ENCODE measurements at places on chromosomes 13 and 19.

DNA sequence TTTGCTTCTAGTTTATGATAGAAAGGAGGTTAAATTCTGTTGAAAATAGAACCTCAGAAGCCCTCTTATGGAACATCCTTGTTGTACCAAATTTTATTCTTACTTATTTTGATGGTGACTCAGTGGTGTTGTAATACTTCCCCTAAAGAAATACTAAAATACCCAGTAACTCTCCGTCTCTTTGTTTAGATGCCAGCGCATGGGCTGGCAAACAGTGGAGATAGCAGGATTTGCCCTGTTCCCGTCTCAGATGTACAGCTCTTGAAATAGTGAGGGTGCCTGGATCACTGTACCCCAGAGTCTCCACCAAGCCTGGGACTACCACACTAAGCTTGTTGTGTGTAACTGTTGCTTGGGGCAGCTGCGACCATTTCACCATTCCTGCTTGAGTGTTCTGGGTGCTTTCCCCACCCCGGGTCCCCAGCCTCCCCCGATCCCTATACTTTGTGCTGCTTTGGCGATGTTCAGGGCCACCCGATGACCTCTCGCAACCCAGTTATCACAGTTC is 67.0 kb upstream of the TEX29 start:
- DNase-seq = no peak

DNA sequence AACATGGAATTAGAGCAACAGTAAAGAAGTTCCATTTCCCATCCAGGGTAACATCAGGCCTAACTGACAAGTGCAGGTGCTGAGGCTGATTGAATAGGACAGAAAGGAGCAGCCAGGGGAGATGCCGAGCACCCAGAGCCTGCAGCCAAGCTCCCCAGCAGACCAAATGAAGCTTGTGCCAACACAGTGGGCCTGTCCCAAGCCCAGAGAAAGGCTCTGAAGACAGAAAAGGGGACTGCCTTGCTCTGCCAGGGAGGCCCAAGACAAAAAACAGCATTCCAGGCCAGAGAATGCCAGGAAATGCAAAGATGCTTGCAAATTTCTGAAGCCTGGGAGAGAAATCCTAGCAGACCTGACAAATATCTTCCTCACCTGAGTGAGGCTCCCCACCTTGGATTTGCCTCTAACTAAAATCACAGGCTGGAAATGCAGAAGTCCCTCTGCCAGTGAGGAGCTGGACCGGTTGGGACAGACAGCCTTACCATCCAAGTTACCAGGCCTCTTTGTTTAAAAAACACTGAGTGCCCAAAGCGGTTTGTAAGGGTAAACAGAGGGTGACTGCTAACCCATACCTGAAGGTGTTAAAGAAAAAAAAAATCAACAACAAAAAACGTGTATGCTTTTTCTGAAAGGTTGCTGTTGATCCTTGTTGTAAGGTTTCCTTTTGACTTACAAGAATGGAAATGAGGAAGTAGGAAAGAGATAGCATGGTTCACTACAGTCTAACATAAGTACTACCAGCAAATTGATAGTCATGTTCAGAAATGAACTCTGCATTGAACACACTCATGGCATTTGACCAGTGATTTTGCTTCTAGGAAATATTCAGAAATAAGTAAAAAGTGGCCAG is 11.8 kb upstream of the HMGB1 start:
- no peak for DNase-seq

GRCh38 chr19:29442910-29443309 is 82.9 kb upstream of the VSTM2B start:
- DNase-seq = no peak

DNA sequence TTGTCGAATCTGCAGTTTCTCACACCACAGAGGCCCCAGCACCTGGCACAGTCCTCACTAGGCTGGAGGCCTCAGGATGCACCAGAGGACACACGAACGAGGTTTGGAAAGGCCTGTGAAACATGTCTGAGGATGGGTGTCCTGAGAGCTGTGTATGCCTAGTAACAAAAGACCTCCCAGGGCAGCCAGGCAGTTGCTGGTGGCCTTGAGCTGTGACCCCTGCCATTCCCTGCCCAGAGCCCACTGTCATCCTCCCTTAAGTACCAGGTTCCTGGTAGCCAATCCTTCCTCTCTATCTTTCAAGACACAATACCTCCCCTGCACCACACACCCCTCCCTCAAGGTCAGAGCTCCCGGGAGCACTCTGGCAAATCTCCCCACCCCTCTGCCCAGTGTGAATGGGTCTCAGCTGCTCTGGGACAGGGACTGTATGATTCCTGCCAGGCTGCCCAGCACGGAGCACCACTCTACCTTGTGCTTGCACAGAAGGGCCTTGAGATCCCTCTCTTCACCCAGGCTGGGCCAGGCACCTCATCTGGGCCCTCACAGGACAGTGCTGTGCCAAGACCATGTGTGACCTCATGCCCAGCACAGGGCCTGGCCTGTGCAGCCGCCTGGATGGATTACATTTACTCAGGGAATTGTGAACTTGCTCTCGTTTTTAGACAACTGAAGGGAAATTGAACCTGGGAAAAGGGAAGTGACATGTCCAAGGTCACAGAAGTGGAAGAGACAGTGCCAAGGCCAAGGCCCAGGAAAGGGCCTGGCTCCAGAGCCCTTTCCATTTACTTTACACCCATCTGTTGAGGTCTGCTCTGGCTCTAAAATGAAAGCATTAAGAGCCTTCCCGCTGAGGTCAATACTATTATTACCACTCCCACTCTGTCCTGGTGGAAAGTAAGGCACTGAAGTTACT is 2.2 kb downstream of the ZNF787 start:
- no peak for DNase-seq

DNA sequence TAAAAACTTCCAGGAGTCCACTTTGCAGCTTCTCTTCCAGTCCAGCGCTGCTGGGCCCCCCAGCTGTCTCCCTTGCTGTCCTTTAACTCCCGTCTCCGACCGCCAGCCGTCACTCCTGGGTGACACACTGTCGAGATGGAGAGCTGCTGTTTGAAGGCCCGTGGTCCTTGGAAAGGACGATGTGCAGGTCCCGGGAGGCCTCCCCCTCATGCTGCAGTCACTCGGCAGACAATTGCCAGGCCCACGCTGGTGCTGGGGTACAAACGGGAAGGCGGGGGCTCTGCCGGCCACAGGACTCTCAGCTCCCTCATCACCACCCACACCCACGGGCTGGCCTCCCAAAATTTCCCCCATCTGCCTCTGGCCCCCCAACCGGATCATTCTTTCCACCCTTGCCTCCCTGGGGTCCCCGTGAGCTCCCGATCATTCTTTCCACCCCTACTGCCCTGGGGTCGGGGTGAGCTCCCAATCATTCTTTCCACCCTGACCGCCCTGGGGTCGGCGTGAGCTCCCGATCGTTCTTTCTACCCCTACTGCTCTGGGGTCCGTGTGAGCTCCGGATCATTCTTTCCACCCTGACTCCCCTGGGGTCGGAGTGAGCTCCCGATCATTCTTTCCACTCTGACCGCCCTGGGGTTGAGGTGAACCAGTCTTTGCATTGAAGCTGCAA is 16.0 kb upstream of the ZNF554 start:
- DNase-seq = no peak

DNA sequence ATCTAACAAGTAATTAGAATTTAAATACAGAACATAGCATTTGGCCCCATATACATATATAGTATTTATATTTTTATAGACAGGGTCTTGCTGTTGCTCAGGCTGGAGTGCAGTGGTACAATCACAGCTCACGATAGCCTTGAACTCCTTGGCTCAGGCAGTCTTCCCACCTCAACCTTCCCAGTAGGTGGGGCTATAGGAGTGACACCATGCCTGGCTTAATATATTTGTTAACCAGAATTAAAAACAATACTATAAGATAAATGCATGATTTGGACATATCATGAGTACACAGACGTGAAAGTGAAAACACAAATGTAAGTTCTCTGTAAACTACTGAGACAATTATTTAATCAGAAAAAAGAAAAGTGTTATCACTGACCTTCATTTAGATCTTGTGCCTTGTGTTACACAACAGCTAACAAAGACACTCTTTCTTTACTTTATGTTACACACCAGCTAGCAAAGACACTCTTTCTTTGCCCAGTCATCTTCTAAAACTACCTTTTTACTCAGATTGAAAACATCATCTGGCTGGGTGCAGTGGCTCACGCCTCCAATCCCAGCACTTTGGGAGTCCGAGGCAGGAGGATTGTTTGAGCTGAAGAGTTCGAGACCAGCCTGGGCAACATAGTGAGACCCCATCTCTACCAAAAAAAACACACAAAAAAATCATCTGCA is 22.6 kb downstream of the CARS2 start:
- no peak for DNase-seq

DNA sequence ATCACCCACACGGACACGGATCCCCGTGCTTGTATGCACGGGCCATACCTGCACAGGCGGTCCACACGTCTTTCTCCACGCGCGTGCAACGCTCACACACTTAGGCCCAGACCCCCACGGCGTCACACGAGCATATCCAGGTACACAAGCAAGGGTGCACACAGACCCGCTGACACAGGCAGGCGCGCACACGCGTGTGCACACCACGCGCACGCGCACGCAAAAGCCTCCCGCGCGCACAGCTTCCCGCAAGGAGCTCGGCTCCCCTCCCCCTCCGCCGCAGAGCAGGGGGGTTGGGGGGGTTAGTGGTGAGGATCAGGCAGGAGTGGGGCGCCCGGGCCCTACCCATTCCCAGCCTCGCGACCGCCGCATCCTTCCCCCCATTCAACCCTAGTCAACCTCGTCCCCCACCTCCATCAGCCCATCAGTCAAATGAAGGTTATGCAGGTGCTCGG is 407 bp downstream of the RAB3A start:
- no peak for DNase-seq

DNA sequence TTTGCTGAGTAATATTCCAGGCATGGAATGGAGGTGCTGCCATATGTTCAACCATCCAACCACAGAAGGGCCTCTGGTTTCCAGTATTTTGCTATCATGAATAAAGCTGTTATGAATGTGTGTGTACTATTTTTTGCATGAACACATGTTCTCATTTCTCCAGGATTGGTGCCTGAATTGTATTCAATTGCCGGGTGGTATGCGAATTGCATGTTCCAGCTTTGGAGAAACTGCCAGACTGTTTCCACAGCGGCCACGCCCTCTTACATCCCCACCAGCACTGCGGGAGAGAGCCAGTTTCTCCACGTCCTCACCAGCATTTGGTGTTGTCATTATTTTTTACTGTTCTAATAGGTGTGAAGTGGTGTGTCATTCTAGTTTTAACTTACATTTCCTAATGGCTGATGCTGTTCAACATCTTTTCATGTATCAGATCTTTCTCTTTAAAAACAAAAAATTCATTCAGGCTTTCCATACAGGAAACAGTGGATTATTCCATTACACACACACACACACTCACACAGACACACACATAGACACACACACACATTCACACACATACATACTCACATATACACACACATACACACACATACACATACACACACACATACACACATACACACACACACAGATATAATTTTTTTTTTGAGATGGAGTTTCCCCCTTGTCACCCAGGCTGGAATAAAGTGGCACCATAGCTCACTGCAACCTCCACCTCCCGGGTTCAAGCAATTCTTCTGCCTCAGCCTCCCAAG is 154.1 kb downstream of the PTPRS start:
- no peak for DNase-seq

GRCh38 chr13:113902986-113903775 is 39.3 kb upstream of the GAS6 start:
- DNase-seq = no peak

Measured in Jurkat, Clone E6-1 (cell line).